H1 (cell line): ENCODE measurements at places on chromosomes 7 and 10.

DNA sequence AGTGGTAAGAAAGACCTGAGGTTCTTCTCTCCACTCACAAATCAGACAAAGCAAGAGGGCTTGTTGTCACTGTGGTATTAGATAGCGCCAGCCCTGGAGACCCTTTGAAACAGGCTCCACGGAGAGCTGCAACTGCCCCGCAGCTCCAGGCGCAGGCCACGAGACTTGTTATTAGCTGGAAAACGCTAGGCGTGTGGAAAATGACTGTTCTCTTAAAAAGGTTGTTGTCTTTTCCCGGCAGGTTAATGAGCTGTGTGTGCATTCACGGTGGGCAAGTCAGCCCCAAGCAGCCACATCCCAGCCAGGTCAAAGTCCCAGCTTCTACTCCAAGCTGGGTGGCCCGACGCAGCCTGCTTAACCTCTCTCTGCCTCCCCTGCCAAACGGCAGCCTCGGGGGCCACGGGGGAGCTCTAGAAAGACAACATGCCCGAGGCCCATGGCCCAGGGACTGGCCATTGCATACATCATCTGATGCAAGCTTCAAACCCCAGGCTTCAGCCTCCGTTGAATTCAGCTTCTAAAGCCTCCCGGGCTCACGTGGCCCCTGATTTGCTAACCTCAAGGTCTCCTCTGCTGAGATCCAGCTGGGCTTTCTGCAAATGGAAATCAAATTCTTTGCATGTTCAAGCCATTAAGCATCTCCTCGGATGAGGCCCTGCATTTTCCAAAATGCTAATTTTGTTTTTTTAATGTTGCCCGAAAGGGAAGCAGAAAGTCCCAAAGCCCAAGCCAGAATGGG lies 61.3 kb upstream of the DNAAF5 start:
- DNase-seq = peak; percentile 56

- DNase-seq = no peak
Observed at GRCh38 chr7:26723129-26723528, 141.3 kb downstream of the SKAP2 start.

DNA sequence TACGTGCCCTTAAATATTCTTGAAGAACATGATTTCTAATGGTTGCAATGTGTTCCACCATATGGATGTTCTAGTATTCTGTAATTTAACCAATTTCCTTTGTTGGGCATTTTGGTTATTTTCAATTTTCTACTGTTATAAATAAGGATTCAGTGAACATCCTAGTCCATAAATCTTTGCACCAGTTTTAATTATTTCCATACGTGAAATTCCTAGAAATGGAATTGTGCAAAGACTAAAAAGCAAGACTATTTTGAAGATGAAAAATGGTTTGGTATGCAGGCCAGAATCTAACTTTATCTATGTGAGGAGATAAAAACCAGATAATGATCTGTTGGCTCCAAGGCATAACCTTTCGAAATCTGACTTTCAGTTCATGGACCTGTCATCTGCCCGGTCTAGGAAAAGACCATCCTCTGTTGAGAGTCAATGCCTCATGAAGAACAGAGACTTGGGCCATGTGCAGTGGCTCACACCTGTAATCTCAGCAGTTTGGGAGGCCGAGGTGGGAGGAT lies 633.2 kb upstream of the NRP1 start:
- DNase-seq = no peak

- DNase-seq = no peak
Observed at GRCh38 chr7:41886901-41887311, 184.0 kb upstream of the INHBA start.

GRCh38 chr7:43124388-43124787 lies 11.9 kb downstream of the HECW1 start:
- DNase-seq = no peak

DNA sequence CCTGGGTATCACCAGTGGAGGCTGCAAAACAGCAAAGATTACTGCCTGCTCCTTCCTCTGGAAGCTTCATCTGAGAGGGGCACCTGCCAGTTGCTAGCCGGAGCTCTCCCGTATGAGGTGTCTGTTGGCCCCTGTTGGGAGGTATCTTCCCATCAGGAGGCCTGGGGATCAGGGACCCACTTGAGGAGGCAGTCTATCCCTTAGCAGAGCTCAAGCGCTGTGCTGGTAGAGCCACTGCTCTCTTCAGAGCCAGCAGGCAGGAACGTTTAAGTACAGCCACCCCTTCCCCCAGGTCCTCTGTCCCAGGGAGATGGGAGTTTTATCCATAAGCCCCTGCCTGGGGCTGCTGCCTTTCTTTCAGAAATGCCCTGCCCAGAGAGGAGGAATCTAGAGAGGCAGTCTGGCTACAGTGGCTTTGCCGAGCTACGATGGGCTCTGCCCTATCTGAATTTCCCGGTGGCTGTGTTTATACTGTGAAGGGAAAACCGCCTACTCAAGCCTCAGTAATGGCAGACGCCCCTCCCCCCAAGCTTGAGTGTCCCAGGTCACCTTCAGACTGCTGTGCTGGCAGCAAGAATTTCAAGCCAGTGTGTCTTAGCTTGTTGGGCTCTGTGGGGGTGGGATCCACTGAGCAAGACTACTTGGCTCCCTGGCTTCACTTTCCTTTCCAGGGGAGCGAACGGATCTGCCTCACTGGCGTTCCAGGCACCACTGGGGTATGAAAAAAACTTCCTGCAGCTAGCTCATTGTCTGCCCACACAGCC lies 19.6 kb downstream of the SEMA3E start:
- DNase-seq = peak; percentile 55

DNA sequence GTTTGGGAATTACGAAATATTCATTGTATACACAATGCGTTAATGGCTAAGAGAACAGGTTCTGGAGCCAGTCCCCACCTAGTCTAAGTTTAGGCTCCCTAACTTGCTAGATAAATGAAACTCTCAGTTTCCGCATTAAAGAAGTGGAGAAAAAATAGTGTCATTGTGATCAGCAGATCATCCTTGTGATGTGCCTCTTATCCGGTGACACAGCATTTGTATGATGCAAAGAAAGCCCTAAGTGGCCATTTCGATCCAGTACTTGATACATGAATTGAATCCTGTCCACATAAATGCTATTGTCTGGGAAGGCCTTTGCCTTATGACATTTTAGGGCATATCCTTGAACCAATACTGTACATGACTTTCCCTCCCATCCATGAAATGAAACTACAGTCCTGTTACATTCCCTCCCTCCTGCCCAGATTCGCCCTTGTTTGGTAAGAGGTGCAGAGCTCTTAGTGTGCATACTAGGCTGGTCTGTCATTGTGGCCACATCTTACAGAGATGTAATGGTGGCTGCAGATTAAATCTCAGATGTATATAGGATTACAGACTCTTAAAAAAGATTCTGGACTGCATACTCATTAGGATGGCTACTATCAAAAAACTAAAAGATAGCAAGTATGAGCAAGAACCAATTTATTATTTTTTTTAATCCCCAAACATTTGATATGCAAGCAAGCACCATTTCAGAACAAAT lies 80.9 kb downstream of the LRRC4 start:
- DNase-seq = no peak

GRCh38 chr7:110168010-110168409 lies 922.9 kb upstream of the LRRN3 start:
- no peak for DNase-seq

GRCh38 chr7:68684246-68684839 lies 913.9 kb upstream of the AUTS2 start:
- no peak for DNase-seq

- DNase-seq = no peak
Observed at GRCh38 chr10:76735866-76736265, 901.7 kb downstream of the KCNMA1 start.

DNA sequence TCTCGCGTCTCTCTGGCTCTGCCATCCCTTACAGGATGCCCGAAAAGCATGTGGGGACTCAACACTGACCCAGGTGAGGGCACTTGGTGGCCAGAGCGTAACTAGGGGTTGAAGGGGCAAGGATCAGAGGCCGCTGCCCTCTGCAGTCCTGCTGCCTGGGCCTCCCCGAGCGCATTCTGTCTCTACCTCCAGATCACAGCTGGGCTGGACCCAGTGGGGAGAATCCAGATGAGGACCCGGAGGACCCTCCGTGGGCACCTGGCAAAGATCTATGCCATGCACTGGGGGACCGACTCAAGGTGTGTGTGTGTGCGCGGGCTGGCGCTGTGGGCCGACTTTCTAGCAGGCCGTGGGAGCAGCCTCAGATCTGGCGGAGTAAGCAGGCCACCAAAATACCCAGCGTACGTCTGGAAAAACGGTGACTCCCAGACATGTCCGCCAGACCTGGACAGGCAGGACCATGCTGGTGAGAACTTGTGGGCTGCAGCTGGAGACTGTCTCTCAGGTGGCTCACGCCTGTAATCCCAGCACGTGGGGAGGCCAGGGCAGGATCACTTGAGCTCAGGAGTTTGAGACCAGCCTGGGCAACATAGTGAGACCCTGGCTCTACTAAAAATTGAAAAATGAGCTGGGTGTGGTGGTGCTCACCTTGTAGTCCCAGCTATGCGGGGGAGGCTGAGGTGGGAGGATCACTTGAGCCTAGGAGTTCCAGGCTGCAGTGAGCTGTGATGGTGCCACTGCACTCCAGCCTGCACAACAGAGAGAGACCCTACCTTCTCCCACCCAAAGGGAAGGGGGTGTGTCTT lies 3.2 kb downstream of the GNB2 start:
- DNase-seq = no peak

DNA sequence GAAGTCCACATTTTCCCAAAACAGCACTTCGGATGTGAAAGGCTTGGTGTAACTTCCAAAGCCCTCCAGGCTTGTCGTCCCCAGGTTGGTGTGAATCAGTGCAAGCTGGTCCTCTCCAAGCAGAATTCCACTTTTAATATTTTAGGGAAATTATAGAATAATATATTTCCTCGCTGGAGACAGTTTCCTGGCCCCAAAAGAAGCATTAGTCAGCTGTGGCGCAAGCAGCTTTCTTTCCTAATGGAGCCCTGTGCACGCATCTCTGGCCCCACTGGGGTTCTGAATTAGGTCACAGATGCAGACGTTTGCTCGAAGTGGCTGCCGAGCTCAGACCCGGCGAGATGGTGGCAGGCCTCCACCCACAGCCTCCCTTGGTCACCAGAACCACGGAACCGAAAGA lies 33.3 kb upstream of the MNX1 start:
- no peak for DNase-seq

GRCh38 chr10:110872145-110872983 lies 636 bp downstream of the PDCD4 start:
- DNase-seq = peak; percentile 61

- DNase-seq = no peak
Observed at GRCh38 chr7:68689087-68689433, 909.2 kb upstream of the AUTS2 start.

DNA sequence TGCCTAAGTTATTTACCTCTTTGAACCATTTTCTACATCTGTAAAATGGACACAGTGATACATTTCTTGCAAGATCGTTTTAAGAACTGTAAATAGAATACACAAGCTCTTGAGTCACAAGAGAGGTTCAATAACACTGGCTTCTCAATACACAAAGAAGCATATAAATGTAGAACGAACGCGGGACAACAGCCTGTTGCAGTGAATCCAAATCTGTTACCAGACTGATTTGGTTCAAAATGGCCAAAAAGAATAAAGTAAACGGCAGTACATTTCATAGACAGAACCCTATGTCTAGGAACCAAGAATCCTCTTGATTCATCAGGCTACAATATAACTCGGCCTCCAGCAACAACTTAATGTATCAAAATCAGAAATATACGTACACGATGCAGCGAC lies 701 bp downstream of the MTPAP start:
- no peak for DNase-seq

DNA sequence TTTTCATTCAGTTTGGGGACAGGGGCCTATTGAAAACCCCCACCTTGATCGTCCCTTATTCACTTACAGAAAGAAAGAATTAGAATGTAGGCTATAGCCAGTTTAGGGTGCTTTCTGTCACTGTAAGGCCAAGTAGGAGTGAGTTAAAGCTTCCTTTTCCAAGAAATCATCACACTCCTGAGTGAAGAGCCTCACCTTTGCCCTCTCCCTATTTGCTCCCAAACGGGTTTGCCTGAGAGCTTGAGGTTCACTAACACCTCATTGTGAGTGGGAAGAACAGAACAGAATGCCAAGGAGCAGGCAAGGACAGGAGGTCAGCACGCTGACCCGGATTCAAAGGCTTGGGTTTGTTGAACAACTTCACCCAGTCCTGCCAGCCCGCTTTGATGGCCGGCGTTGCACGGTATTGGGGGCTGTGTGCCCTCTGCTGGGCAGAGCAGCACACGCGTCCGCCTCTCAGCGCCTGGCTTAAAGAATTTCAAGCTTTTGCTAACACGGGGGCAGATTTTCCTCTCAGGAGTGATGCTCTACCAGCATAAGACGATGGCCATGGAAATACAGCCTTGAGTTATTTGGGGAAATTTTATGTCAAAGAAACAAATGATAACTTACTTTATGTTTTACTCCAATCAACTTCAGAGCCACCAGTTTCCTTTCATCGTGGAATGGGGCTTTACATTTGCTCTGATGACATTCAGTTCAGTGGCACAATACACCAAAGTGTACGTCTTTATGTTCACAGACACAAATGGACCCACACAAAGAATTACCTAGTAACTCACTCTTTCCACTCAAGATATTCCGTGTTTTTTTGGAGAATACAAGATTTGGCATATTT lies 470.0 kb downstream of the SUGCT start:
- peak; percentile 51 for DNase-seq

- no peak for DNase-seq
Observed at GRCh38 chr10:84706875-84707274, 378.5 kb downstream of the CCSER2 start.

- DNase-seq = no peak
Observed at GRCh38 chr7:66739953-66740301, 606 bp upstream of the RABGEF1 start.

- DNase-seq = no peak
Observed at GRCh38 chr10:106402458-106402857, 762.0 kb downstream of the SORCS1 start.

GRCh38 chr7:24502135-24502488 lies 71.1 kb upstream of the PALS2 start:
- DNase-seq = no peak

- DNase-seq = no peak
Observed at GRCh38 chr7:115980159-115980558, 50.4 kb downstream of the TFEC start.

GRCh38 chr7:94380264-94380663 lies 14.4 kb upstream of the COL1A2 start:
- DNase-seq = no peak

- peak; percentile 60 for DNase-seq
Observed at GRCh38 chr7:157016352-157017041, 6.0 kb upstream of the MNX1 start.
